ENCODE measurements at places on chromosomes 16 and 17.

GRCh38 chr17:33732116-33732515 lies 439.0 kb upstream of the ASIC2 start:
- DNase-seq = no peak

GRCh38 chr16:21023509-21024202 lies 123.1 kb downstream of the LYRM1 start:
- no peak for DNase-seq

DNA sequence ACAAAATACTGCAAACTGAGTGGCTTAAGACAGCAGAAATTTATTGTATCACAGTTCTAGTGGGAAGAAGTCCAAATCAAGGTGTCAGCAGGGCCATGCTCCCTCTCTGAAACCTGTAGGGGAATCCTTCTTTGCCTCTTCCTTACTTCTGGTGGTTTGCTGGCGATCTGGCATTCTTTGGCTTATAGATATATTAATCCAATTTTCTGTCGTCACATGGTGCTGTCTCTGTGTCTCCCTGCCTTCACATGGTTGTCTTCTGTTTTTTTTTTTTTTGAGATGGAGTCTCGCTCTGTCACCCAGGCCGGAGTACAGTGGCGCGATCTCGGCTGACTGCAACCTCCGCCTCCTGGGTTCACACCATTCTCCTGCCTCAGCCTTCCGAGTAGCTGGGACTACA lies 6.8 kb upstream of the AKAP1 start:
- DNase-seq = no peak

DNA sequence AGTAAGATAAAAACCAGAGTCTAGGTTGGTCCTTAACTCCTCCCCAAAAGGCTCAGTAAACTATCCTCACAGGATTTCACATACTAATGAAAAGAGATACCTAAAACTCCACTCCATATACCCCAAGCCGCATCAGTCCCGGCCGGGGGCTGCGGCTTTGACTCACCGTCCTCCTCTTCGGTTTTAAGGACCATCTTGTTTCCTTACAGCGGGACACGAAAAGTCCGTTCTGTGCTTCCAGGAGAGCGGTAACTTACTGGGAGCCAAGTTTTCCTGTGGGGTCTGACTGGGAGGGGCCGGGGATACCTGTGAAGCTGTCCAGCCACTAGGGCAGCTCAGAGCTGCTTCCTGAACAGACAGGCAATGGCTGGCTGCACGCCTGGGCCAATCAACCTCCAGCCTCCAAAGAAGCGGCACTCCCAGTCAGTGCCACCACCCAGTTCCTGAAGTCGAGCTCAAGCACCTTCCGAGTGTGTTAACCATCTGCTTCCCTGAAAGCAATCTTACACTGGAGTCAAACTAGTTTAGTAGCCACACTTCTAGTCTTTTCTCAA lies 45.5 kb downstream of the CYTH1 start:
- no peak for DNase-seq

- DNase-seq = no peak
Observed at GRCh38 chr17:83071966-83072562, 7.3 kb upstream of the METRNL start.

Data from KG1 (cell line).